Activated naive CD4-positive, alpha-beta T cell treated with anti-CD3 and anti-CD28 coated beads, Interleukin-2, amount 10 ng/mL, durations not matched to agents 7 days and 5 days (primary cell): ENCODE measurements at places on chromosomes 3 and 15.

- no peaks in the 10 kb centered on the region for H3K27me3 ChIP-seq
- H3K4me1 ChIP-seq, result peaks cover 25% of the 10 kb centered on the region
- no peak overlapping the region for H3K27ac ChIP-seq
Measured at GRCh38 chr3:113751141-113751540, 4.3 kb downstream of the ATP6V1A start.

- no peaks in the 10 kb centered on the region for H3K36me3 ChIP-seq
- H3K4me1 ChIP-seq, result peaks cover 2% of the 10 kb centered on the region
- H3K4me3 ChIP-seq, result no peak within 1 kb of the TSS
- DNase-seq, result no peak
- no peak within 1 kb of the TSS for H3K27ac ChIP-seq
Measured at GRCh38 chr3:86990734-86991481, at the start of gene VGLL3. TSS of gene VGLL3 (minus strand) at chr3:86991149. CDS start at chr3:86990743, 406 bp downstream.

- no peak for DNase-seq
- H3K4me1 ChIP-seq, result no peaks in the 10 kb centered on the region
- H3K36me3 ChIP-seq, result no peaks in the 10 kb centered on the region
- no peak overlapping the region for H3K4me3 ChIP-seq
- no peaks in the 10 kb centered on the region for H3K27me3 ChIP-seq
Measured at GRCh38 chr3:148464246-148464645, 233.5 kb upstream of the AGTR1 start.

DNA sequence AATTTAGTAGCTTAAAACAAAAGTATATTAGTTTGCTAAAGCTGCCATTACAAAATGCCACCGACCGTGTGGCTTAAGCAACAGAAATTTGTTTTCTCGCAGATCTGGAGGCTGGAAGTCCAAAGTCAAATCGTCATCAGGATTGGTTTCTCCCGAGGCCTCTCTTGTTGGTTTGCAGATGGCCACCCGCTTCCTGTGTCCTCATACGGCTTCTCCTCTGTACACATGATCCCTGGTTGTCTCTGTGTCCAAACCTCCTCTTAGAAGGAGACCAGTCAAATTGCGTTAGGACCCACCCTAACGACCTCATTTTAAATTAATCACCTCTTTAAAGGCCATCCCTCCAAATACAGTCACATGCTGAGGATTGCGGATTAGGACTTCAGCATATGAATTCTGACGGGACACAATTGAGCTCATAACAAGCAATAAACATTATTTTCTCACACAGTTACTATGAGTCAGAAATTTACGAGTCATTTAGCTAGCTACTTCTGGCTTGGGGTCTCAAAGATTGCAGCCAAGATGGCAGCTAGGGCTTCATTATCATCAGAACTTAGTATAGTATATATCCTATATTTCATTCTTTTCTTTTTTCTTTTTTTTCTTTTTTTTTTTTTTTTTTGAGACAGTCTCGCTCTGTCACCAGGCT lies 58.4 kb downstream of the RPL39L start:
- H3K36me3 ChIP-seq, result peaks cover 39% of the 10 kb centered on the region
- H3K27ac ChIP-seq, result no peak overlapping the region
- no peaks in the 10 kb centered on the region for H3K27me3 ChIP-seq
- peaks cover 16% of the 10 kb centered on the region for H3K4me1 ChIP-seq

DNA sequence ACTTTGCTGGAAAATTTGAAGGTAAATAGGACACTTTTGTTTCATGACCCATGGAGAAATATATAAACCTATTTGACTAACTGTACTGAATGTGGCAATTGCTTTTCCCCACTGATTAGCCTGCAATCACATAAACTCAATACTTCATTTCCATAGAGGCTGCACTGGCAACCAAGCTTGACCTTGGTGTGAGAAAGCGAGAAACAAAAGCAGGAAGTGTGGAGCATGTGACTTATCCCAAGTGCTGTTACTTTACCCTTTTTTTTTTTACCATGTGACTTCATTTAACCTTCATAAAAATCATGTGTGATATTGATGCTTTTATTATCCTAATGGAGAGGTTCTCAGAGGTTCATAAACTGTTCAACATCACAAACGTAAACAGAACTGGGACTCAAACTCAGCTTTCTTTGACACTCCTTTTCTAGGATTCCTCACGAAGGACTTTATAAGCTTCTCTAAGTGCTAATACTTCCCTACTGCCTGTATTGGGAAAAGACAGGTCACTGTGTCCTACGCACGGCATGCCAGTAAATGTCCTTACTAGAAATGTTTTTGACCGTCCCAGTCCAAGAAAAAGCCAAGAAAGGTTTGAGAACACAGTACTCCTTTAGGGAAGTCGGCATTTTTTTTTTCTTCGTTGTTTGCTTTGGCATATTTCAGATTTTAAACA lies 34.9 kb upstream of the ZNF385D start:
- DNase-seq, result no peak
- no peaks in the 10 kb centered on the region for H3K27me3 ChIP-seq
- H3K36me3 ChIP-seq, result no peaks in the 10 kb centered on the region
- no peaks in the 10 kb centered on the region for H3K4me1 ChIP-seq
- no peak overlapping the region for H3K4me3 ChIP-seq
- H3K27ac ChIP-seq, result no peak overlapping the region

DNA sequence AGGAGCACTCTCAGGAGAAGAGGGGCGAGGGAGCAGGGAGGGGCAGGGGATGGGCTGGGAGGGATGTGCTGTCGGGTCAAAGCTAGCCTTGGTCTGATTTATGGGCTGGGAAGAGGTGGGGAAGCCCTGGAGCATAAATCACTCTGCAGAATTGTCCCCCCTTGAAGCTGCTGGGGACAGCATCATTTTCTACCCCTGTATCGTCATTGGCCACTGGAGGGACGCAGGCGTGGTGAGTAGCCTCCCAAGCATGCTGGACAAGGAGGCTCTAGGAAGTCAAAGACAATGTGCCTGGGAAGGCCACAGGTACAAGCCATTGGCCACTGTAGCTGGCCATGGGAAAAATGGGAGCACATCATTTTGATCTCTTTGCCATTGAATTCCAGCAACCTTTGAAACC lies 175.5 kb upstream of the CTDSPL start:
- H3K27me3 ChIP-seq, result no peaks in the 10 kb centered on the region
- DNase-seq, result no peak
- H3K4me1 ChIP-seq, result no peaks in the 10 kb centered on the region
- no peak overlapping the region for H3K4me3 ChIP-seq
- H3K27ac ChIP-seq, result no peak overlapping the region

DNA sequence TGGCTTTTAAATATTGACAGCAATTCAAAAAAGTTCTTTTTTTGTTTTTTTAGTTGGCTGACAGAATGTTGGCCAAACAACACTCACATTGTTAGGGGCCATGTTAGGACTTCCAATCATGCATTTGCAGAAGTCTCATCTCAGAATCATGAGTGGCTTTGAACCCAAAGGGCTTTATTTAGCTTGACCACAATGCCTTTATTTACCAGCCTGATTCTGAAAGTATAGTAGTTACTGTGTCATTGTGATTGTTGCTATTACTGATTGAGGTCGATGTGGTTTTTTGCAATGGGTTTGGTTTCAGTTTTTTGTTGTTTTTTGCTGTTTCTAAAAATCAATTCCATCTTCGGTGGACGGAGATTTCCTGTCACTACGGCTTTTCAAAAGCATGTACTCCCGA lies 7.2 kb downstream of the GLDN start:
- no peaks in the 10 kb centered on the region for H3K36me3 ChIP-seq
- no peaks in the 10 kb centered on the region for H3K4me1 ChIP-seq
- H3K4me3 ChIP-seq, result no peak overlapping the region
- no peak for DNase-seq
- H3K27me3 ChIP-seq, result peaks cover 16% of the 10 kb centered on the region

- no peaks in the 10 kb centered on the region for H3K36me3 ChIP-seq
- H3K27me3 ChIP-seq, result peaks cover 57% of the 10 kb centered on the region
- DNase-seq, result no peak
- no peak overlapping the region for H3K4me3 ChIP-seq
Measured at GRCh38 chr15:69080295-69081248, 66.1 kb downstream of the NOX5 start.

GRCh38 chr3:18751514-18751913 lies 326.4 kb upstream of the SATB1 start:
- no peak for DNase-seq
- no peak overlapping the region for H3K4me3 ChIP-seq
- H3K27me3 ChIP-seq, result no peaks in the 10 kb centered on the region
- H3K27ac ChIP-seq, result no peak overlapping the region
- peaks cover 53% of the 10 kb centered on the region for H3K4me1 ChIP-seq
